ENCODE measurements at places on chromosomes 2 and 18.

GRCh38 chr18:13500227-13500865 lies 226.0 kb downstream of the FAM210A start:
- peak; percentile 75 for DNase-seq

- no peak for DNase-seq
Measured at GRCh38 chr2:234702731-234703225, 205.9 kb upstream of the ARL4C start.

DNA sequence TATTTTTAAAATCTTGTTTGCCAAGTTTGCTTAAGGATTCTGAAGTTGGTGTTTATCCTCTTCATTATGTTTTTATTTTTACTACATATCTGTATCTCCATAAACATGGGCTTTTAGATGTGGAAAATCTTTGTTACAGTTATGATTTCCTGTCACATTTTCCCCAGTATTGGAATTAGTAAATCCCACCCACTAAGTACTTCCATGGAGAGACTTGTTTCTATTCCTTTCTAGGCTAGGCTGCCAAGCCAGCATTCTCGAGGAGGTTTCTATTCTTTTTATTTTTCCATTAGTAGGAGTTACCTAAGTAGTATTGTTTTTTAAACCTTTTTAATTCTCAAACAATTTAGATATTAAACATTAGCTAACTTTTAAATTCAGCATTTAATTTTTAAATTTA lies 22.1 kb downstream of the PKP4 start:
- no peak for DNase-seq

- no peak for DNase-seq
Measured at GRCh38 chr2:167487728-167488127, 599.4 kb downstream of the XIRP2 start.

- no peak for DNase-seq
Measured at GRCh38 chr2:41716497-41716896, 331.3 kb upstream of the PKDCC start.

DNA sequence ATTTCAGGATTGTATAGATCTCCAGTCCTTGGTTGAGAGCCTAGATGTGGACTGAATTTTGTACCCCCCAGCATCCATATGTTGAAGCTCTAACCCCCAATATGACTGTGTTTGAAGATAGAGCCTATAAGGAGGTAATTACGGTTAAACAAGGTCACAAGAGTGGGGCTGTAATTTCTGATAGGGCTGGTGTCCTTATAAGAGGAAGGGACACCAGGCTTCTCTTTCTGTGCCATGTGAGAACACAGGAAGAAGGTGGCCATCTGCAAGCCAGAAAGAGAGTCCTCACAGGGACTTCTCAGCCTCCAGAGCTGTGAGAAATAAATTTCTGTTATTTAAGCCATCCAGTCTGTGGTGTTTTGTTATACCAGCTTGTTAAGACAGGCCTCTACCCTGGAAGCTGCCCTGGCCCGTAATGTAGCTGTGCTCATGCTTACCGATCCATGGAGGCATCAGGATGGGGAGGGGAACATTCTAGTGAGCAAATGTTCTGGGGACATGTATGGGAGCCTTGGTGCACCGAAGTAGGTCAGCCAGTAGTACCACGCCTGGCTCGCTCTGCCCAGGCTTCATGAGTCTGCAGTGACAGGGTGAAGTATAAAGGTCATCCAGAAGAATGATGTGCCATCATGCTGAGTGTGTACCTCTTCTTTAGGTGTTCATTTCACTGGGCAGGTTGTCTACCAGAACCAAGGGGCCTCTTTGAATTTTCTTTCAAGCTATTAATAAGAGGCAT lies 16.1 kb downstream of the RASGRP3 start:
- no peak for DNase-seq

- no peak for DNase-seq
Measured at GRCh38 chr2:121771976-121772742, 16.7 kb downstream of the TSN start.

GRCh38 chr2:174787487-174788205 lies 23.4 kb upstream of the CHRNA1 start:
- peak; percentile 41 for DNase-seq

DNA sequence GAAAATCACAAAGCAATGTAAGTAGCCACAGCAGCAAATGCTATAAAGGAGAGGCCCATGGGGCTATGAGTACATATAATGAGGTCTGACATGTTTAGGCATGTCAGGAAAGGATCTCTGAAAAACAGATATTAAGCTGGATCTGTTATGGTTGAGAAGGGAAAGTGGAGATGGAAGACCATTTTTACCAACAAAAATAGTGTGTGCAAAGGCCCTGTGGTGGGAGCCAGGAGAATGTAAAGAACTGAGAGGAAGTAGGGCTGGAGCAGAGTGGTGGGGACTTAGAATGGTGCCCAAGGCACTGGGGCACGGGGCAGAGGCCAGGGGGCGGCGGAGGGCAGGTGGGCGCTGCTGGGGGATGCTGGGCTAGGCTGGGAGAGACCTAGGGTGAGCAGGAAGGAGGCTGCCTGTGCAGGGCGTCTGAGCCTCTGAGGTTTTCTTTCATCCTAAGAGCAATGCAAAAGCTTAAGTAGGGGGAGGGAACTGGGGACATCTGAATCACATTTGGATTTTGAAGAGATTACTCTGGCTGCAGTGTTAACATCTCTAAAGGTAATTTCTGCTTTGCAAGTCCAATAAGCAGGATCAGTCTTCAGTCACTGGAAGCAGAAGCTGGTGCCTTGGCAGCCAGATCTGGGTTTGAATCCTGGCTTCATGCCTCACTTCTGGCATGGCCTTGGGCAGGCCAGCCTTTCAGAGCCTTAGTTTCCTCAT lies 4.9 kb upstream of the AGFG1 start:
- no peak for DNase-seq

DNA sequence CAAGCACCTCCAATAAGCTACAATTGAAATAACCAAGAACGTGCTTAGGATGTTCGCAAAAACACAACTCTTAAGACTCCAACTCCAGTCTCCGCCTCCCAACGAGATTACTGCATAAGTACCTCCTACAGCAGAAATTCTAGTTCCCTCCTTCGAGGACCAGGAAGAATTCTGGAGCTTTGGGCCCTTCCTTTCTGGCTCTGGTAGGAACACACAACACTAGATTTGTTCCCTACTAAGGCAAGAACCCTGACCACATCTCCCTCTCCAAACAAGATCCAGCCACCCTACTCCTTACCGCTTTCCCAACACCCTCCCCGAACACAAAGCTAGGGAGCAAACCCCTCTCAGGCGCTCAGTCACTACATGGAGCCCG lies 721 bp downstream of the ADAM17 start:
- peak; percentile 80 for DNase-seq

GRCh38 chr18:48074929-48075706 lies 144.7 kb upstream of the SMAD2 start:
- DNase-seq = no peak

Data from NCI-H226 (cell line).